Adrenal gland (tissue), 19 donors: ENCODE measurements at places on chromosomes 1 and 21. TPM values are rescaled to one million over a fixed set of nuclear protein-coding genes. Genes with fewer than 3 reads are reported as not detected.

GRCh38 chr1:220921971-220922635, 42.9 kb downstream of the HLX start:
- no peak for DNase-seq

GRCh38 chr1:88061492-88062177, 622.4 kb upstream of the PKN2 start:
- peak; percentile 36 for DNase-seq

DNA sequence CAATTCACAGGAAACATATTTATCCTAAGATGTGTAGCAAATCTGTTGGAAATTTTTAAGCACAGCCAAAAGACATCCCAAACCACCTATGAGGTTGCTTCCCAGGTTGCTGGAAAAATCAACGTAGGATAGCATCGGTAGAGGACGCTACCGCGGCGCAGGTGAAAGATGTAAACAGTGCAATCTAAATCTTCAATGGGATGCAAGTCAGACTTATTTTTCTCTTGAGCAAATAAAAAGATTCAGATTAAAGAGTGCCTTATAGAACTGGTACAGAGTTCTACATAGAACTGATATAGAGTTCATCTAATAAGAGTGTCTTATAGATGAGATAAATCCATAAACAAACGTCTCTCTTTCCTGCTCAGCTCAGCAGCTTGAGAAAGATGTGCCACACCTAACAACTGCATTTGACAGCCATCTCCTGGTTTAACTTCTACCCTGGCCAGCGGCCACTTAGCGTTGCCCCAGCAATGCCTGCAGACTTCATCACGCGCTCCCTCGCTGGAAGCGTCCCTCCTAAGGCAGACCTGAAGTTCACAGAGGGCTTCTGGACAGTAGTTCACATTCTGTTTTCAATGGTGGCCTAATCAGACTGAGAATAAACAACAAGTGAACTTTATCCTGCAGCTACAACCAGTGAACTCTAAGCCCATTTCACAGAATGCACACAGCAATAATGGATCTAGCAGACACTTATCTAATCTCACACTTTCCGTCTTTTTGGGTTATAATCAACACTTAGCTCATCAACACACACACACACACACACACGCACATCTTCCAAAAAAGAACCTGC, 164.5 kb downstream of the TOMM20 start:
- DNase-seq = no peak

- peak; percentile 51 for DNase-seq
Measured at GRCh38 chr1:3012456-3013291, 8.6 kb upstream of the ACTRT2 start.

- peak; percentile 83 for DNase-seq
Measured at GRCh38 chr1:226662642-226663326, 76.3 kb downstream of the ITPKB start.

DNA sequence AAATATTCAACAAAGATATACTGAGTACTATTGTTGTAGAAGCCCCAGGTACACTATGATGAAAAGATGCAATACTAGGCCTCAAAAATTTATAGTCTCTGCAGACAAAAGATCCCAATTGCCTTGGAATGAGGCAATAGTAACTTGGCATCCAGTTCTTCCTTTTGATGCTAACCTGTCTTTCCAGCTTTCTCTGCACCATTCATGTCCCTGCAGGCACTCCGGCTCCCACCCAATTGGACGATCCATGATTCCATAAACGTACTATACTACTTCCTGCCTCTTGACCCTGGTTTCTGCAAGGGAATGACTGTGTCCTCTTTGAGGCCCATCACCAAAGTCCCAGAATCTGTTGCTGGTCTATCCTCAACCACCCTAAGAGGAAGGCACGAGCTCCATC, 8.0 kb upstream of the TAGLN2 start:
- DNase-seq = no peak

GRCh38 chr1:76501586-76502219, 365.6 kb upstream of the ST6GALNAC5 start:
- no peak for DNase-seq

The SLC5A9 gene
- 0.56 TPM for polyA plus RNA-seq

DNA sequence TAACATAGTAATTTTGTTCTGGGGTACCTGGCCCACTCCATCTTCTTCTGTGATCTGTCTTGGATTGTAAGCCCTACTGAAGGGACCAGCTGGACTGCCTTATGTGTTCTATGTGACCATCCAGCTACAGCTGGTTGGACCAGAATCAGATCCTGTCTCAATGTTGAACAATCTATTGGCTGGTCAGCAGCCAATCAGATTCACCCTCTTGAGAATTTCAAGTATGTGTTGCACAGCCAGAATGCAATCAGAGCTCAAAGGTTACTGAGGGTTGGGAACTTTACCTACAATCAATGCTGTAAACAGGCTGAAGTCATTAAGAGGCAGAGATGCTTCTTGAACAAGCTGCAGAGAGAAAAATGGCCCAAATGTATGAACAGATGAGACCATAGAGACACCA, 61.9 kb downstream of the KCNC4 start:
- DNase-seq = no peak

DNA sequence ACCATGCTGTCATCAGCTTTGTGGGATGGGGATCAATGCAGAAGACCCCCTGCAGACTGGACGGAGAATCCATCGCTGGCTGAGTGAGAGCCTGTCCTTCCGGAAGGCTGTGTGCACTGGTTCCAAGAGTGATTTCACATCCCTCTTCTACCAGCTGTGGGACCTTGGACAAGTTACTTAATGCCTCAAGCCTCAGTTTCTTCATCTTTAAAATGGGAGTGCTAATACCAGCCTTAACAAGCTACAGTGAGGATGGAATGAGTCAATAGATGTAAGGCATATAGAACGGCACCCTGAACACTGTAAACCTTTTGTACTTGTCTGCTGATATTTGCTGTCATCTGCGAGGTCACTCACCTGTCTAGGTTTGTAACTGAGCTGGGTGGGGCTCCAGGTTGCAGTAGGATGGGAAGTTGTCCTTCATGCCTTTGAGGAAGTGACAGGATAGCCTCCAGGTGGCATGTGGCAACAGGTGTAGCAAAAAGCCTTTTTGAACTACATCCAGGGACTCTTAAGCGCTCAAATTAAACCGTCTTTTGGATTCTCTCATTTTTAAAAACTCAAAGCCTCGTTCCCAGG, 27.5 kb downstream of the TMEM51 start:
- DNase-seq = no peak

The ANGPTL3 gene
- not detected for polyA plus RNA-seq

- DNase-seq = no peak
Measured at GRCh38 chr1:117899801-117900200, 29.6 kb downstream of the GDAP2 start.

DNA sequence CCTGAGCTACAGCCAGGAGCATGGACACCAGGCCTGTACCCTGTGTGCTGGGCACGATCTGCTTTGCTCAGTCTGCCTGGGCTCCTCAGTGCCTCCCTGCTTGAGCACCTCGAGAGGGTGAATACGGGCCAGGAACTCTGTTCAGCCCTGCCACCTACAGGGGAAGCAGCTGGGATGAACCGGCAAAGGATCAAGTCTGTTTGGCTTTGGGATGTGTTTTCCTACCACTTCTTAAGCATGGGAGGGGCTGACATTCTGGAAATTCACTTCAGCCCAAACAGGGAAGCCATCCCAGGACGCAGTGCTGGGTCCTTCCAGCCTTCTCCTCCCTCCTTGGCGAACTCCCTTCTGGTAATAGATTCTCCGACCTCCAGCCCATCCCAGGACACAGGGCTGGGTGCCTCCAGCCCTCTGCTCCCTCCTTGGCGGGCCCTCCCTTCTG, 55.8 kb upstream of the SELENON start:
- DNase-seq = peak; percentile 83

GRCh38 chr1:154862907-154863306, 7.2 kb downstream of the KCNN3 start:
- DNase-seq = no peak

GRCh38 chr1:164739189-164739588, 180.2 kb downstream of the PBX1 start:
- no peak for DNase-seq
